Caco-2 (cell line): ENCODE measurements at places on chromosomes 1 and 21. TPM values are rescaled to one million over a fixed set of nuclear protein-coding genes. Genes with fewer than 3 reads are reported as not detected.

Gene FBLIM1
- total RNA-seq, result 3.6 and 5.5 TPM in 2 replicates

Gene B3GALT2
- not detected in 2 replicates for total RNA-seq

GRCh38 chr1:1753607-1754005 lies 24.7 kb downstream of the NADK start:
- H3K4me1 ChIP-seq, result no peaks in the 10 kb centered on the region
- no peak overlapping the region for H3K4me3 ChIP-seq

Gene FAM131C
- total RNA-seq, result 0.41 and 0.44 TPM in 2 replicates

DNA sequence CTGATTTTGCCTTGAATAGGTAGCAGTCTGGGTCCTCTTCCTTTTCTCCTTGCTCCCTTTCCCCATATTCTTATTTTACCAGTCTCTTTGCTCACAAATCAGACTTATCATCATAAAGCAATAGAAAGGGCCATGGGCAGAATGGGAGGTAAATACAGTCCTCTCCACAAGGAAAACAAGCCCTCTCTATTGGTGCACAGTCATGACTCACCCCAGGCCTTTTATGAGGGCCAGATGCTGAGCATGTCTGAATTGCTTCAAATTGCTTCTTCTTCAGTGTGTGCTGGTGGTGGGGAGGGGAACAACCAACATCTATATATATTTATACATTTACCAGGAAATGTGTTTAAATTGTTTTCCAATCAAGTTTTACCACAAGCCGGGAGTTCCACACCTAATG lies 75.2 kb downstream of the GFI1 start:
- no peak overlapping the region for H3K4me3 ChIP-seq
- H3K27ac ChIP-seq, result no peak overlapping the region
- no peaks in the 10 kb centered on the region for H3K27me3 ChIP-seq
- peak; percentile 1 for DNase-seq

Gene CELA2A
- total RNA-seq, result not detected in 2 replicates

DNA sequence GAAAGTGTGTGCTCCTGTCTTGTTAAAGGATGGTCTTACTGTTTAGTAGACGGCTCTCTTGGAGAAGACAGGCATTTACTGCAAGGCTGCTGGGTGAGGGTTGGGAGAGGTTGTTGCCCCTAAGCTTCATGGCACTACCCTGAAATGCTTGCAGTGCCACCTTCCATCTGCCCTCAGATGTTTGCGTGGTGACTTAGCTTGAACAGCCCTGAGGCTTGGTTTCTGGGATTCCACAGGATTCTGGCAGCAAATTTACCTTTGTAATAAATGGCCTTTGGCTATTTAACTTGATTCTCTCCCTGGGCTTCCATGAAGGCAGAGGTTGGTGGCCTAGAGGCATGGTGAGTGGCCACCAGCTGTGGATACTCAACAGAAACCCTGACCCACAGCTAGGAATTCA lies 11.6 kb downstream of the MTARC1 start:
- no peaks in the 10 kb centered on the region for H3K4me1 ChIP-seq
- peaks cover 3% of the 10 kb centered on the region for H3K36me3 ChIP-seq
- no peak overlapping the region for H3K4me3 ChIP-seq
- no peak overlapping the region for H3K27ac ChIP-seq

GRCh38 chr1:37471345-37472231 lies 2.8 kb upstream of the ZC3H12A start:
- peaks cover 8% of the 10 kb centered on the region; the same call in 1 of the 2 replicates for H3K4me1 ChIP-seq
- H3K27ac ChIP-seq, result no peak overlapping the region
- no peaks in the 10 kb centered on the region for H3K36me3 ChIP-seq
- H3K4me3 ChIP-seq, result no peak overlapping the region
